ENCODE measurements at places on chromosomes 13 and 19.

- DNase-seq = no peak
Observed at GRCh38 chr13:40589285-40590109, 76.9 kb downstream of the FOXO1 start.

DNA sequence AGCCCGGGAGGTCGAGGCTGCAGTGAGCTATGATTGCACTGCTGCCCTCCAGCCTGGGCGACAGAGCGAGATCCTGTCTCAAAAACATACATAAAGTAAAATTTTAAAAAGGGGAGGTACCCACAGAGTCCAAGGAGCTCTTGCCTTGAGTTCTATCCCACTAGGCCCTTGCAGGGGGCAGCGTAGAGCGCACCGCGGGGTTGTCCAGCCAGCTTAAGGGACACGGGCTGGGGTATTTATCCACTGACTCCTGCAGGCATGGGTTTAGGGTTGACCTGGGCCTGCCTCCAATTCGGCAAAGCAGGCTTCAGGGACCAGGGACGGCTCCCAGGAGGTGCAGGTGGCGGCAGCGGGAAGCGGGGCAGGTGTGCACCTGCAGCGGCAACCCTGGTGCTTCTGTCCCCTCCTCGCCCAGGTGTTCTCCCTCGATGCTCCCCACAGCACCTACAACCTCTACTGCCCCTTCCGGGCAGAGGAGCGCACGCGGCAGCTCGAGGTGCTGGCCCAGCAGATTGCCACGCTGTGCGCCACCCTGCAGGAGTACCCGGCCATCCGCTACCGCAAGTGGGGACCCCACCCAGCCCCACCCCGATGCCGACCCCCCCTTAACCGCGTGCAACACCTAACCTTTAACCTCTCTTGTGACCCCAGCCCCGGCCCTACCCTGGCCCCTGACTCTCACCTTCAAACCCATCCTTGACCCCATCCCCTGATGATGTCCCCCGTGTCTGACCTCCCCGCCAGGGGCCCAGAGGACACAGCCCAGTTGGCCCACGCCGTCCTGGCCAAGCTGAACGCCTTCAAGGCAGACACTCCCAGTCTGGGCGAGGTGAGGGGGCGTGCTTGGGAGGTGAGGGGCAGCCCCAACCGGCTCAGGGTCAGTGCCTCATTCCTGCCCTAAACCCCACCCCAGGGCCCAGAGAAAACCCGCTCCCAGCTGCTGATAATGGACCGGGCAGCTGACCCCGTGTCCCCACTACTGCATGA, 4.7 kb downstream of the STXBP2 start:
- DNase-seq = no peak

DNA sequence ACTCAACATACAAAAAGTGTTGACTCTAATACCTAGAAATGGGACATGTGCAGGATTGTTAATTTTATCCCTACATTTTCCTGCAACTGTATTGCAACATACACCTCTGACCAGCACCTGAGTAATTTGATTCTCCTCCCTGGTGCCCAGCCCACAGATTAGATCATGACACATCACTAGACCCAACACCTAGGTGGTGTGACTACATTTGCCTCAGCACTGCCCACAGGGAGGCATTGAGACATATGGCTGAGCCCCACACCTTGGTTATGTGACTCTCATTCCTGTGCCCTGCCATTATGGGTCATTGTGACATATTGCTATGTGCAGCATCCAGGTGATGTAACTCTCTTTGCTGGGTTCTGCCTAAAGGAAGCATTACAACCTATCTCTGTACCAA, 13.2 kb upstream of the ZNF254 start:
- no peak for DNase-seq

DNA sequence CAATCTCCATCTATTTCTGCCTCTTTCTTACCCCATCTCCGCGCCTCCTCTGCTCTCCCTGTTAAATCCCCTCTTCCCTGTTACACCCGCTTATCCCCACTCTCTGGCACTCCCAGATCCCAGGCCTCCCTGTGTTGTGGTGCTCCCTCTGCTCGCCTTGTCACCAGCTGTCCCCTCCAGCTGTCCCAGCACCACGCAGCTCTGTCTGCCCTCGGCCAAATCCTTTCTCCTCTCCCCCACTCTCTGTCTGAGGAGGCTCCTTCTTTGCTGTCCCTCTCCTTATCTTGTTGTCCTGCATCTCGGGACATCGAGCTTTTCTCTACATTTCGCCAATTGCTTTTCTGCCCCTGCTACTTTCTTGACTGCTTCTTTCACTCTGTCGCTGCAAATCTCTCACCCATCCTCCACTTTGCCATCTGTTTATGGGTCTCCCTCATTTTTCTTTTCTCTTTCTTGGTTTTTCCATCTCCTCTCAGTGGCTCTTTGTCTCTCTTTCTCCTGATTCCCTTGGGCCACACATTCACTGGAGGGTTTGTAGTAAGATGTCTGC, 941 bp downstream of the ZNF160 start:
- no peak for DNase-seq

- DNase-seq = no peak
Observed at GRCh38 chr19:15562861-15563260, 52.2 kb upstream of the CYP4F8 start.

GRCh38 chr19:29940971-29941585, 961 bp upstream of the URI1 start:
- DNase-seq = no peak

GRCh38 chr19:44807162-44807561, 1.7 kb upstream of the BCAM start:
- no peak for DNase-seq
